ENCODE measurements at places on chromosomes 4 and X.

- DNase-seq = no peak
Observed at GRCh38 chr4:139735381-139736273, 70.0 kb downstream of the MGST2 start.

DNA sequence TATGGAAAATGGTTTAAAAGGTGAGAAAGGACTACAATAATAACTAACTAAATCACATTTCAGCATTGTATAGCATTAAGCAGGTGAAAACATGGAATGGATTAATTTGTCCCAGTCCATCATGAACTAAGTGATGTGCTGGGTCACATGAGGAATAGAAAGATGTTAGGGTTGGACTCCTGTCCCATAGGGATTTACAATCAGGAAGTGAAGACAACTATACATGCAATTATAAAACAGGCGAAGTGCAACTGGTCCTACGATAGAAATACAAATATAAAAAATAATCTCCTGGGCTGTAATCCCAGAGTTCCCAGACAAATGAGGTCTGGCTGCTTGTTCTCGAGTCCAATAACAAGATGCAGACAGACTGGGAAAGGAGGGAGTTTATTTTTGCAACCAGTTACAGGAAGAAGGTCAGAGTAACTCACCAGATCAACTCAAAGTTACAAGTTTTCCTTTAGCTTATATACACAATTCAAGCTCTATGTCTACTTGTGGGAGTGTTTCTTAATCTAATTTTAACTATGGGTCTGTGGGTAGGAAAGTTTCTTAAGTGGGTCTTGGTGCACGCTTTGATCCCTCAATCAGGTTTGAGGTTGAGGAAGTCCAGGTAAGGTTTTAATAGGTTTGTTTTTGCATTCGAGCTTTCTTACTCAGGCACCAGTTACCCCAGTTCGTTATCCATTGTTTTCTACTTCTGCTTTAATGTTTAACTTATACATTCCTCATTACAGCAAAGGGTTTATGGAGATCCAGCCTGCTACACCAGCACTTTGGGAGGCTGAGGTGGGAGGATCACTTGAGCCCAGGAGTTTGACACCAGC, 50.1 kb downstream of the IGFBP7 start:
- DNase-seq = no peak

DNA sequence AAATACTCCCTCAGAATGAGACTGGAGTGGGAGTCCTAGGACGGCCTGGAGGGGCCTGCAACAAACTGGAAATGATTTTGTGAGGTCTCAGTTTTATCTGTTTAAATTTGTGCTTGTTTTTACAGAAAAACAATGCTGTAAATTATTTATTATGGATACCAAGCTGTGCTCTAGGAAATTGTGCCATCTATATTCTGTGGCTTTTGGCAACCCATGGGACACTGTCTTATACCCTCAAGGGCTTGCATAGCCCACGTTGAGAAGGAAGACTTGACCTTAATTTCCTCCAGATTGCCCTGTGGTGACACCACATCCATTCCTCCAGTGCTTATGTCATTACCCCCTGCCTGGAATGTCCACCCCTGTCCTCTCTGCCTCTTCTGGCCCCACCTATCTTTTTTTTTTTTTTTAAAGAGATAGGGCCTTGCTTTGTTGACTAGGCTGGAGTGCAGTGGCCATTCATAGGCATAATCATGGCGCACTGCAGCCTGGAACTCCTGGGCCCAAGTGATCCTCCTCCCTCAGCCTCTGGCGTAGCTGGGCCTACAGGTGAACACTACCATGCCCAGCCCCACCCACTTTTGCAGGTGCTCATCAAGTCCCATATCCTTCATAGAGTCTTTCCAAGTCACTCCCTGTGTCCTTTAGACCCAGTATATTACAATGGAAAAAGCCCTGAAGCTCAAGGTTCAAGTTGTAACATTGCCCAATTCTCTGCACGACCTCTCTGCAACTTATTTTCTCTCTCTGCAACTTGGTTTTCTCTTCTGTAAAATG, 77.4 kb downstream of the HPRT1 start:
- no peak for DNase-seq

- DNase-seq = peak; percentile 66
Observed at GRCh38 chrX:20265221-20265725, 1.4 kb downstream of the RPS6KA3 start.

- DNase-seq = no peak
Observed at GRCh38 chr4:154137320-154137905, 348.5 kb upstream of the SFRP2 start.

GRCh38 chr4:189988877-189989431, 38.1 kb downstream of the FRG2 start:
- DNase-seq = no peak

GRCh38 chrX:110287605-110288004, 30.3 kb downstream of the AMMECR1 start:
- DNase-seq = no peak

- no peak for DNase-seq
Observed at GRCh38 chr4:73703320-73703719, 37.0 kb upstream of the CXCL8 start.

- no peak for DNase-seq
Observed at GRCh38 chr4:39169426-39169825, 12.9 kb upstream of the WDR19 start.
